ENCODE measurements at places on chromosomes 5 and 9. TPM values are rescaled to one million over a fixed set of nuclear protein-coding genes. Genes with fewer than 3 reads are reported as not detected.

The POLR3G gene
- total RNA-seq: 20.5 TPM

The PPP3R2 gene
- total RNA-seq: not detected

The NRG2 gene
- 0.56 TPM for total RNA-seq

The PHF24 gene
- 0.28 TPM for total RNA-seq

The PCDHA1 gene
- total RNA-seq: not detected

The TIMD4 gene
- not detected for total RNA-seq

The PCDHA9 gene
- total RNA-seq: under 0.01 TPM

The CDH9 gene
- total RNA-seq: not detected

The CXCL14 gene
- under 0.01 TPM for total RNA-seq

The CDH18 gene
- under 0.01 TPM for total RNA-seq

The LMBRD2 gene
- 15.1 TPM for total RNA-seq

The ANXA2R gene
- total RNA-seq: 1.1 TPM

The PDLIM7 gene
- 83.7 TPM for total RNA-seq

The OR2S2 gene
- not detected for total RNA-seq

The PURA gene
- total RNA-seq: 22.6 TPM

The ZFP2 gene
- under 0.01 TPM for total RNA-seq

The FST gene
- total RNA-seq: 205 TPM

The GABRP gene
- under 0.01 TPM for total RNA-seq

The ADAMTS2 gene
- total RNA-seq: 57.8 TPM

The PCDHAC1 gene
- total RNA-seq: under 0.01 TPM

The PAX5 gene
- not detected for total RNA-seq

The MXD3 gene
- 15.7 TPM for total RNA-seq

The PTGER4 gene
- 9.6 TPM for total RNA-seq

The PTGDS gene
- total RNA-seq: 1.7 TPM

The KCNN2 gene
- total RNA-seq: not detected

The INSL4 gene
- total RNA-seq: not detected

The CAMK4 gene
- total RNA-seq: 5.1 TPM

The SAXO1 gene
- under 0.01 TPM for total RNA-seq

The PCDHB12 gene
- total RNA-seq: 0.28 TPM

The SUSD1 gene
- total RNA-seq: 30.2 TPM

The RNF183 gene
- total RNA-seq: not detected

The PCDHGB4 gene
- total RNA-seq: 9.6 TPM

The TTC39B gene
- 10.2 TPM for total RNA-seq

The NRARP gene
- total RNA-seq: 0.28 TPM

All from regular cardiac myocyte (primary cell).